ENCODE measurements at places on chromosomes 7 and 10.
A peak's percentile ranks its signal among the peaks of the same experiment; 100 is the strongest.

GRCh38 chr7:96040250-96040772 is 268.0 kb downstream of the DYNC1I1 start:
- DNase-seq: no peak

- no peak for DNase-seq
These were observed 64.5 kb downstream of the CARD11 start for GRCh38 chr7:2979201-2979631.

DNA sequence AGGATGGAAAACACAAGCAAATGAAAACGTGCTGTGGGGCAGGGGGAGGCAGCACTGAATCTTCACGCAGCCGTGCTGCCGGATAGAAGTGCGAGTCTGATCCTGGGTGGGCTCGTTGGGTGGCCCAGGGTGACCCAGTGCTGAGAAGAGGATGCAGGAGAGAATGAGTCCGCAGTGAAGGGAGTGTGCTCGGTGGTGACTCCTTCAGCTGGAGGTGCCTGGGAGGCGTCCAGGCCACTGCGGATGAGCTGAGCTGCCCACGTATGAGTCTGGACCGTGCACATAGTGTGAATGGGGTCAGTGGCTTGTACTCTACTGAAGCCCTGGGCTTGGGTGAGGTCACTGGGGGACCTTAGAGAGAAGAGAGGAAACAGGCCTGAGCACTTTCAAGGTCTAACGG is 190.0 kb upstream of the MGMT start:
- no peak for DNase-seq

GRCh38 chr7:122166740-122167139 is 22.7 kb upstream of the AASS start:
- DNase-seq: no peak

DNA sequence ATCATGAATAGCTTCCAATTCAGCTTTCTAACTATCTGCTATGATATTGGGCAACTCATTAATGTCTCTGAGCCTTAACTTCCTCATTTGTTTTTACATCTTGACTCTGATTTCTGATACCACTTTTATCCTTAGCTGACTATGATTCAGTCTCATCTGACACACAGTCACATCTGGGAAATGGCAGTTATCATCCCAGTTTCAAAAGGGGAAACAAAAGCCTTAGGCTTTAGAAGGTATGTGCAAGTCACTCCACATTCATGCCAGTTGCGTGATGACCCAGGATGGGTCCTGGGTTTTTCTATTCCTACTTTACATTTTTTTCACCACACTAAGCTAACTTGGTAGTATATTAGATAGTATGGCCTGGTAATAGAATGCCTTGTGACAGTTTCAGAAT is 12.7 kb downstream of the SCIN start:
- DNase-seq: no peak

- DNase-seq: no peak
These were observed 331.6 kb upstream of the ZNF32 start for GRCh38 chr10:43980313-43980712.

DNA sequence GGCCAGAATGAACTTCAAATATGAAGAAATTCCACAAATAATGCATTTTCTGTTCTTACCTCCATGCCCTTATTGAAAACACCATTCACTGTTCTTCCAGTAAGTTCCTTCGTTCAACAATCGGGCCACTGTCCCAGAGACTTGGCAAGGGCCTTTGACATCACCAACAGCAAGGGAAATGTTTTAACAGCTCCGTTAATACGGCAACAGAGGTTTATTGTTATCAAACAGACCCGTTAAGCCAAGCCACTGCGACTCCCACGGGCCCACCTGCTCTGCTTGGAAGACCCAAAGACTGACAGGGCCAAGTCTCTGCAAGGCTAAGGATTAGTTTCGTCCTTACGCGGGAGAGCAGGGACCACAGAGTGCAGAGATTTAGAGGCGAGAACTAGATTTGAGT is 43.4 kb upstream of the LYZL1 start:
- no peak for DNase-seq

- no peak for DNase-seq
These were observed 1066.3 kb downstream of the CNTNAP2 start for GRCh38 chr7:147182874-147183273.

- DNase-seq: no peak
These were observed 77.4 kb downstream of the CACNB2 start for GRCh38 chr10:18217577-18217976.

DNA sequence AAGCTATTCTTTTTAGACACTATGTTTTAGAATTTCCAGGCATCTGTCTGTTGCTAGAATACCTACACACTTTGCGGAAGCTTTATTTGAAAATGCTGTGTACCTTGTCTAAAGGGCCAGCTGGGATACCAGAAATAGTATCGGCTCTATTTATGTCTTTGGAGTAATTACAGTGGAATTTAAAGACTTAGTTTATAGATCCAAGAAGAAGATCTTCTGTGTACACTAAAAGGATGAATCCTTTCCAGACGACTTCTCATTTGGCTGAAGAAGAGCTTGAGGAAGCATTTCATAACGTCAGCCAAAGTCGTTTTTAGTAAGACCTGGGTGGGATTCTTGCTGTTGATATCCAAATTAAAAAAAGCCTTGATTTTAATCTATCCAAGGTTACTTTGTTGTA is 365.9 kb downstream of the INHBA start:
- DNase-seq: no peak

GRCh38 chr7:94700926-94701554 is 45.1 kb upstream of the SGCE start:
- no peak for DNase-seq

DNA sequence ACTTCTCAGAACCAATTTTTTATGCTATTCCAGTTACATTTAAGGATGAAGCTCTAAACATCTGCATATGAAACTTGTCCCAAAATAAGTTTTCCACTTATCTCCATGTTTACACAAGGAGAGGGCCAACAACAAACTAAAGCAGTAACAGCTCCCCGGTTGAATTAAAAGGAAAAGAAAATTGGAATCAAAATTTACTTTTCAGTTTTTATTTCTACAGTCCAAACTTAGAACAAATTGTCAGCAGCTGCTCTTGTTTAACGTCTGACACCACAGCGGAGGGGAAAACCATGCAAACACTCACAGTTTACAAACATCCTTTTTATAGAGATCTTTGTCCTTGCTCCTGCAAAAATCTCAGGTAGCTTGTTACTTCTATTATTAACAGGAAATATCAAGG is 101.3 kb downstream of the COL28A1 start:
- DNase-seq: no peak

DNA sequence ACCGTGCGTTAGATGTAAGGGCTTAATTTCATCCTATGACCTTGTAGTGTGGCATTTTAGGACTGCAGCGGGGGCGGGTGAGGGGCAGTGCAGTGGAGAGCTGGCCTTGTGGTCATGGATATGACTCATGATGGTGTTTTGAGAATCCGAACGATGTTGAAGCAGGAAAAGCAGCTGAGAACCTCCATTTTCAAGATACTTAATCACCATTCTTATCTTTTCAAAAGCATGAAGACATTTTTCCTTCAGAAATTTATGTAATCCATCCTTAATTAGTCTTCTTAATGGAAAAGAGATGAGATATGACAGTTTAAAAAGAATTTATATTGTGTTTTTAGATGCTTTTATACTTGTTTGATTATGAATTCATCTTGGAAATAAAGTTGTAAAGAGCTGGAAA is 9.6 kb downstream of the ATP5F1C start:
- no peak for DNase-seq

- no peak for DNase-seq
These were observed 17.6 kb upstream of the BAZ1B start for GRCh38 chr7:73539709-73540108.

DNA sequence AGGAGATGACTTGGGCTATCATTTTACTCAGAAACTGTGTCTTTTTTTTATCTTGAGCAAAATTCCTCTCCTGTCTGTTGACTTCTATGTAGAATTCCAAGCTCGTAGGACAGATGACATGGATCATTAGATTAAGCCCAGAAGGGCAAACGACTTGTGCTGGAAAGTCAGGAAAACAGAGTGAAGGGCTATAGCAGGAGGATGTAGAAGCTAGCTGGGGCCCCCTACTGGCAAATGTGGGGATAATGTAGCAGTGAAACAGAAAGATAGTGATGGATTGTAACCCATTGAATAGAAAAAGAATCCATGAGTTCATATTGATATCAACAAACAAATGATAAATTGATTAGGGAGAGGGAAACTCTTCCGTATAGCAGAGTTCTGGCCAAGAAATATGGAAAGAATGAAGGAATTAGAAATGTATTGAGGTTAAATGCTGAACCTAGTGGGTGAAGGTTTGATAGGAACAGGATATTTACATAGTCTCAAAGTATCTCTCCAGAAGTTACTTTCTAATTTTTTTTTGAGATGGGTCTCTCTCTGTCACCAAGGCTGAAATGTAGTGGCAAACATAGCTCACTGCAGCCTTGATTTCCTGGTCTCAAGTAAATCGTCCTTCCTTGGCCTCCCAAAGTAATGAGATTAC is 103.6 kb downstream of the LYZL1 start:
- no peak for DNase-seq

DNA sequence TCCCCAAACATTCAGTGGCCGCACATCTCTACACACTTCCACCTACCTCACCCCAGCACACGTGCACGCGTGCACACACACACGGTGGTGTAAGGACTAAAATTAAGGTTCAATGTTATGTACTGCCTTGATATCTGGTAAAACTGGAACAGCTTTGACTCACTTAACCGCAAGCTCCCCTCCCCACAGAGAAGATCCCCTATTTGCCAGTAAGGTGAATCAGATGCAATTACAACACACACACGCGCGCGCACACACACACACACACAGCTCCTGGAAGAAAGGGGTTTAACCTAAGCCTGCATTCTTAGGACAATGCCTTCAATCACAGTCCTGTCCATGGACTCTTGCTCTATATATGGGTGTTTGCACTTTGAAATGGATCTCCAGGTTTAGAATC is 25.5 kb upstream of the VPS41 start:
- DNase-seq: no peak

- no peak for DNase-seq
These were observed 51.1 kb downstream of the SVIL start for GRCh38 chr10:29583674-29584073.

- DNase-seq: no peak
These were observed 22.2 kb upstream of the WNT16 start for GRCh38 chr7:121306565-121306964.

DNA sequence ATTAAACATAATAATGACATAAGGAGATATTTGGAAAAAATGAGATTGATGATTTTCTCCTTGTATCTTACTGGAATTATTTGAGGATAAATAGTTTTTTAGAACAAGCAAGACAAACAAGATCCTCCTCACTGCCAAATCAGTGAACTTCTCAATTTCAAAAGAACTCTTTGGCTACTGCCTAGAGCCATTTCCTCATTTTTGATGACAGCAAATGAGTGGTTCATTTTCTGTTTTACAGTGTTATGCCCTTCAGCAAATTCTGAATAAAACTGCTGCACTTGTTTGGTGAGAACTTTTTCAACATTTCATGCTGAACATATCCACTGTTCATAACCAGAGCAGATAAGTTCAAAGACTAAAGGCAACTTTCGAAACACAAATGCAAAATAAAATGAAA is 42.5 kb upstream of the AHR start:
- DNase-seq: no peak

DNA sequence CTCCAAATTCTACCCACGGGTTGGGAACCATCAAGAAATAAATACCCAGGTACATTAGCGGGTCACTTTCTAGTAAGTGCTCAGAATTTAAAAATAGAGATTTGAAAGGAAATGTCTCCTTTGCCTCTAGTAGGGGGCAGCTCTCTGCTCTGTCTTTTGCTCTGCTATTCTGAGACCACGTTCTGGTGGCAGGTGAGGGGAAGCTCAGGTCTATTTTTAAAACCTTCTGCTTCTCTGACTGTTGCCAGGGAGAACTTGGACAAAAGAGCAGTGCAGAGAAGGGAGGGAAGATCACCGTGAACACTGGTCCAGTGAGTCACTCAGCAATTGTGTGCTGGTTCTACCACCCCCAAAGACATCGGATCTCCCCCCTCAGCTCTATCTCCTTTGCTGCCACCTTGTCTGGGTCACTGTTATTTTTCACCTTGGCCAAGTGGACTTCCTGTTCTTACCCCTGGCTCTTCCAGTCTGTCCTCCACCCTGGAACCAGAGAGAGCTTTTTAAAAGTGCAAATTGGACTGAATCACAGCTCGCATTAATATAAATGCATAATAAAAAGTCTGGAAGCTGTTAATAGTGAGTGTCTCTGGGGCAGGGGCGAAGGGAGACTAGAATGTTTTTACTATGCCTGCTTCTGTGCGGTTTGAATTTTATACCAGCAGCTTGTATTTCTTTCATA is 72.4 kb upstream of the LOXL4 start:
- no peak for DNase-seq

- no peak for DNase-seq
These were observed 11.6 kb downstream of the IMPDH1 start for GRCh38 chr7:128398016-128398840.

DNA sequence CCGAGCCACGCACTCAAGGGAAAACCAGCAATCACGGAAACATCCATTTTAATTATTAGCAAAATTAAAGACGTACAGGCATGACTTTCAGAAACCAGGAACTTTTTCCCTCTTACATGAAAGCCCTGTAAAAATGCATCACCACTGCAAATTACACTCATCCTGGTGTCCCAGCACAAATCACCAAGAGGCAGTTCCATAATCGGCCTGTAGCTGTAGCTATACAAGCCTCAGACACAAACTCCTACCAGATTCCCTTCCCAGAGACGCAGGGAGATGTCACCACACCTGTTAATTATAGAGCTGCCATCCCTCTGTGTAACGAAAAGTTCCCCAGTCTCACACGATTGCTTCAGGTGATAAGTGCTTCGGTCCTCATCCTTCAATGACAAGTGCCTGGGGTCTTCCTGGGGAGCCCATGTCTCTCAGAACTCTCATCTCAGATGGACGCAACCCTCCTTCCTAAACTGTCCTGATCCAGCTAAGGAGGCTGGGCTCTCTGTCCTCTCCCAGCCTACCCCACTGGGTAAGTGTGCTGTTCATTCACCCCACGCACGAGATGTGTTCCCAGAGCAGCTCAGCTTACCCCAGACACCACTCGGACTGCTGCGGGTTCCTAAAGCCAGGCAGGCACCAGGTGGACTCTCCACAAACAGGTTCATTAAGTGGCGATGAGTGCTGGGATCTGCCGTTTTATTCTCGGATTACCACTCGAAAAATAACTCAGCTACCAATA is 5.9 kb downstream of the FGFR2 start:
- DNase-seq: peak; percentile 34

DNA sequence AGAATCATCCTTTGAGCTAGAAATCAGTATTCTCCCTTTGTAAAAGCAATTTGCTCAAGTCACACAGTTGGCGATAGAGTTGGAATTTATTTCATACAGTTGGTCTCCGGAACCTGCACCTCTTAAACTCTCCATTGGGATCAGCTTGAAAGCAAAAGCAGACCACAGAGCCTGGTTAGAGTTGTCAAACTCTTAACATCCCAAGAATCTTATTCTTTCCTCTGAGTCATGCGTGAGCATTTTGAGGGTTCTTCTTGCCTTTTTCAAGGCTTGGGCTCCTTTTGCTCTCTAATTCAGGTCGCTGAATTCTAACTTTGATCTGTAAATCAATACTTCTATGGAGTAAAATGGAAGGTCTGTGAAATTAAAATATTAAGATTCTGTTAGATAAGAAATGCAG is 19.6 kb upstream of the SCIN start:
- no peak for DNase-seq

All from NCI-H187 (cell line).